Uterine smooth muscle cell (primary cell): ENCODE measurements at places on chromosomes 12 and 14. TPM values are rescaled to one million over a fixed set of nuclear protein-coding genes. Genes with fewer than 3 reads are reported as not detected.

FLRT2 gene
- total RNA-seq, result 0.66 and 2.2 TPM in 2 replicates

RNF212B gene
- not detected in 2 replicates for total RNA-seq

NINJ2 gene
- 0.77 TPM in 1 of 2 replicates, not detected in the other for total RNA-seq

ADGRD1 gene
- 0.11 and 1.1 TPM in 2 replicates for total RNA-seq

SPTB gene
- total RNA-seq, result under 0.01 TPM in 2 replicates

NAV3 gene
- 85.5 and 126 TPM in 2 replicates for total RNA-seq

IRAK3 gene
- total RNA-seq, result 2.0 and 2.4 TPM in 2 replicates

ARMH4 gene
- 5.3 and 10.7 TPM in 2 replicates for total RNA-seq

SDR39U1 gene
- 11.6 and 12.9 TPM in 2 replicates for total RNA-seq

PIANP gene
- under 0.01 TPM in 1 of 2 replicates, not detected in the other for total RNA-seq

LHX5 gene
- total RNA-seq, result not detected in 2 replicates

RAD9B gene
- 0.25 and 0.55 TPM in 2 replicates for total RNA-seq

CLEC9A gene
- total RNA-seq, result not detected in 2 replicates

PARP11 gene
- total RNA-seq, result 4.2 and 4.9 TPM in 2 replicates

RAP1B gene
- 222 and 289 TPM in 2 replicates for total RNA-seq

GNG2 gene
- total RNA-seq, result 12.6 and 26.6 TPM in 2 replicates

CELA1 gene
- total RNA-seq, result not detected in 2 replicates

CLEC2A gene
- not detected in 2 replicates for total RNA-seq

SIX4 gene
- total RNA-seq, result 8.2 and 17.4 TPM in 2 replicates

KRR1 gene
- total RNA-seq, result 37.5 and 59.7 TPM in 2 replicates

ZNF268 gene
- total RNA-seq, result 28.4 and 29.1 TPM in 2 replicates

ARHGAP9 gene
- 0.11 and 0.12 TPM in 2 replicates for total RNA-seq

MUCL1 gene
- total RNA-seq, result not detected in 2 replicates

CCNT1 gene
- total RNA-seq, result 28.8 and 30.5 TPM in 2 replicates

SLC8A3 gene
- 0.11 and 0.12 TPM in 2 replicates for total RNA-seq

SCN8A gene
- 39.5 and 45.0 TPM in 2 replicates for total RNA-seq

CCDC175 gene
- not detected in 2 replicates for total RNA-seq
